Vagina (tissue), 2 donors: ENCODE measurements at places on chromosomes 7 and 10. TPM values are rescaled to one million over a fixed set of nuclear protein-coding genes. Genes with fewer than 3 reads are reported as not detected.

DNA sequence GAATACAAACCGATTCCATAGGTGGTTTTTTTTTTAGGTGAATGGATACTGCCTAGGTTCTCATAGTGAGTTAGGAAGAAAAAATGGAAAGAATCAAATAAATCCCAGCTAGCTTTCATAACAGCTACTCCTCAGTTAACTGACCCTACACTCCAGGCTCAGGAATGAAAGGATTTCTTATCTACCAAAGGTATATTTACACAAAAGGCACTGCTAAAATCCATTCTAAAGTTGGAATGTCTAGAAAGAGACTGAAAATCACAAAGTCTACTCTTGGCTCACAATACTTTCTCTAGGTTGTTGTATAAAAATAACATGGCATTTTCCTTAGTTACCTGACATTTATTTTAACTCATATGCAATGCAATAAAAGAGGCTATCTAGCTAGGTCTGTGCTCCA lies 375.2 kb downstream of the MAGI2 start:
- DNase-seq = no peak

DNA sequence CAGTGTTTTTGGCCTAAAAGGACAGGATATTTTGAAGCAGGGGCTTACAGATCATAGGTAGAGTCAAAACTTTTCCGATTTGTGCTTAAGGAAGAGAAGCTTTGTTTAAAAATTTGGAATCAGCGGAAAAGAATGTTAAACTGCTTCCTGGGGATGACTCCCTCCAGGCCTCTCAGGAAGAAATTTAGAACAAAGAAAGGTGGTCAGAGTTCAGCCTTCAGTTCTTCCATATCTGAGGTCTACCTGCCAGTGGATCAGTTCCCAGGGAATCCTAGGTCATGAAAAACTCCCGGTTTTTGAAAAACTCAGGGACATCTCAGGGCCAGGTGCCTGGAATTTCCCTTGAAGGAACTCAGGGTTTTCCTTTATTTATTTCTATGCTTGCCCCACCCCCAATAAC lies 100.3 kb downstream of the MCU start:
- DNase-seq = no peak

DNA sequence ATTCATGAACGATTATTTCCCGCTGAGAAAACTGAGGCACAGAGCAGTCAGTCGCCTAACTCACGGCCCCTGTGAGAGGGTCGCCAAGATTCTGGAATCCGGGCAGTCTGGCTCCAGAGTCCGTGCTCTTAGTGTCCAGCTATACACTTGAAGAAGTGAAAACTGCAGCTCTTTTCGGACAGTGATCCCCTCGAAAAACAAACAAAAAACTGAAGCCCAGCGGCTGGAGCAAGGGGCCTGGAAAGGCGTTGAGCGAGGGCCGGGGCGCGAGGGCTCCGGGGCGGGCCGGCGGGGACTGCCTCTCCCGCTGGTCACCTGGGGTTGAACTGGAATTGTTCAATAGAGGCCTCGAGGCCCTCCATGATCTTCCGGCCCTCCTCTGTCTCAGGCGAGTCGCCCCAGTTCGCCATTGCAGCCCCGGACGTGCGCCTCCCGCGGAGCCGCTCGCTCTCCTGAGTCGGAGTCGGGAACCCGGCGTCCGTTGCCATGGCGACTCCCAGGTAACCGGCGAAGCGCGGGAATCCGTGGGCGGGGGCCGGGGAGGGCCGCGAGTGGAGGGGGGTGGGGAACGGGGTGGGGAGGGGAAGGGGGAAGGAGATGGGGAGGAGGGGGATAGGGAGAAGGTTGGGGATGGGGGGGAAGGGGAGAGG lies 881 bp downstream of the C10orf67 start:
- DNase-seq = no peak

- no peak for DNase-seq
Observed at GRCh38 chr7:118040562-118040961, 143.4 kb upstream of the LSM8 start.

- DNase-seq = no peak
Observed at GRCh38 chr7:100983451-100984187, 14.3 kb downstream of the MUC12 start.

- DNase-seq = no peak
Observed at GRCh38 chr10:70320751-70321150, 36.9 kb upstream of the NPFFR1 start.

DNA sequence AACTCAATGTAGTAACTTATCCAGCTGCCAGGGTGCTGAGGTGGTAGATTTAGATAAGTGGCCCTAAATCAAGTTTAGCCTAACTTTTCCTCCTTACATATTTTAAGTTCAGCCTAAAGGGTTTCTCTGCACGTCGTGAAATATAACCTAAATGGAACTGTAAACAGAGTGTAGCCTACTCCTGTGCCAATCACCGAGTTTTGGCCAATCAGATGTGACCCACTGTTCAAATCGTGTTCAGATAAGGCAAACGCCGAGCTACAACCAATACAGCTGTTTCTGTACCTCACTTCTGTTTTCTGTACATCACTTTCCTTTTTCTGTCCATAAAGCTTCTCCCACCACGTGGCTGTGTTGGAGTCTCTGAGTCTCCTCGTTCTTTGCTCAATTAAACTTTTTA lies 904.2 kb upstream of the POT1 start:
- no peak for DNase-seq

GRCh38 chr10:115026056-115026745 lies 67.0 kb upstream of the ATRNL1 start:
- no peak for DNase-seq

DNA sequence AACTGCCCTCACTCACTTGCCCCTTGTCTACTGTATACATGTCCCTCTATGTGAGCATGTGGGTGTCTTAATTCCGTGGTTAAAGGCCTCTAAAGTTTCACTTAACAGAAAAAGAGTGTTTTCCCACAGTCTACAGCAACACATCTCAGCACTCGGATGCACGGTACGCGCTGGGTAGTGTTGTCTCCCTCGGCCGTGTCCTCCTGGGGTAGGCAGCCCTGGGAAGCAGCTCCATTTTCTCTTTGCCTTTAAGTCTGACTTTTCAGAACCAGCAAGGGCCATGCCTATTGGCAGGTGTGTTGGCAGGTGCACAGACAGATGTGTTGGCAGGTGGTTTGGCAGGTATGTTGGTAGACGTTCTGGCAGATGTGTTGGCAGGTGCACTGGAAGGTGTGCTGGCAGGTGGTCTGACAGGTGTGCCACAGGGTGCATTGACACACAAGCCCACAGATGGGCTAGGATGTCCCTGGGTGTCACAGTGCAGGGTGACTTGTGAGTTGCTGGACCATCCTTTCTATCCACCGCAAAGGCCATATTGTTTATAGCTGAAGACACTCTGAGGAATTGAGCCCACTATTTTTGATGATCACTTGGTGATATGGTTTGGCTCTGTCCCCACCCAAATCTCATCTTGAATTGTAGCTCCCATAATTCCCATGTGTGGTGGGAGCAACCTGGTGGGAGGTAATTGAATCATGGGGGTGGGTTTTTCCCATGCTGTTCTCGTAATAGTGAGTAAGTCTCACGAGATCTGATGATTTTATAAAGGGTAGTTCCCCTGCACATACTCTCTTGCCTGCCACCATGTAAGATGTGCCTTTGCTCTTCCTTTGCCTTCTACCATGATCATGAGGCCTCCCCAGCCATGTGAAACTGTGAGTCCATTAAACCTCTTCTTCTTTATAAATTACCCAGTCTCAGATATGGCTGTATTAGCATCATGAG lies 296.9 kb downstream of the TNS3 start:
- DNase-seq = no peak

- no peak for DNase-seq
Observed at GRCh38 chr7:117202511-117202910, 120.3 kb downstream of the WNT2 start.

The ACSM6 gene
- not detected for total RNA-seq

DNA sequence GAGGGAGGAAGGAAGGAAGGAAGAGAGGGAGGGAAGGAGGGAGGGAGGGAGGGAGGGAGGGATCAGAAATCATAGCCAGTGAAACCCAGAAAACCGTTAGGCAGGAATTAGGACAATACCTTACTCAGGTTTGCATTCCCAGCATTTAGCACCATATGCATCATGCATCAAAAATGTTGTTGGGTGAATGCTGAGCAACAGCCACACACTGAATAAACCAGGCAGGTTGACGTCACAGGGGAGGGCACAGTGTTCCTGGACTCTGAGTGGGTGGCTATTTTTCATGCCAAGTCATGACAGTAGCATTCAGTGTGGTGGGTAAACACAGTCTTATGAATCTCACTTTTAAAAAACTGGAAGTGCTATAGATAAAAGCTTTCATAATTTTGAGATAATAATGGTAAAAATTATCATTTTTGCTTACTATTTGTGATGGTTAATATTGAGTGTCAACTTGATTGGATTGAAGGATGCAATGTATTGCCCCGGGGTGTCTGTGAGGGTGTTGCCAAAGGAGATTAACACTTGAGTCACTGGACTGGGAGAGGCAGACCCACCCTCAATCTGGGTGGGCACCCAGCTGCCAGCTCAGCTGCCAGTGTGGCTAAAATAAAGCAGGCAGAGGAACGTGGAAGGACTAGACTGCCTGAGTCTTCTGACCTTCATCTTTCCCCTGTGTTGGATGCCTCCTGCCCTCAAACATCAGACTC lies 199.1 kb upstream of the PRKCQ start:
- no peak for DNase-seq

The MEOX2 gene
- 1.7 TPM for total RNA-seq
